ENCODE measurements at places on chromosomes 1 and 21.

GRCh38 chr1:28833381-28833780 is 21.4 kb downstream of the OPRD1 start:
- no peak for DNase-seq

GRCh38 chr1:53122201-53122885 is 20.1 kb downstream of the SLC1A7 start:
- no peak for DNase-seq

GRCh38 chr1:32390904-32391870 is 3.1 kb downstream of the BSDC1 start:
- no peak for DNase-seq

DNA sequence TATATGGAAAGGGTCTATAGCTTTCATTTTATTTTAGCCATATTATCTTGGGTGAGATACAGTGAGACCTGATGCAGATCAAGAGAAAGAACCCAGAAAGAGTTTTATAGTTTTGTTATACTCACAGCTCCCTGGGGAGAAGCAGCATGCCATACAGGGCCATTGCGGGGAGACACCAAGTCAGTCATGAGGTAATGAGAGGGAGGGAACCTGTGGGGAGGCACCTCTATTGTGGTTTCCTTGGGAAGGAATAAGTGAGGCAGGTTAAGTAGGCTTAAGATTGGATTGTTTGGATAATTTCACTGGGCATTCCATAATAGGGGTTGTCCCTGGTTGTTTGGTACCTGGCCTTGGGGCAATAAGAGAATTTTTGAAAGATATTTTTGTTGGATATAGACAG is 19.7 kb downstream of the AXDND1 start:
- DNase-seq = no peak

DNA sequence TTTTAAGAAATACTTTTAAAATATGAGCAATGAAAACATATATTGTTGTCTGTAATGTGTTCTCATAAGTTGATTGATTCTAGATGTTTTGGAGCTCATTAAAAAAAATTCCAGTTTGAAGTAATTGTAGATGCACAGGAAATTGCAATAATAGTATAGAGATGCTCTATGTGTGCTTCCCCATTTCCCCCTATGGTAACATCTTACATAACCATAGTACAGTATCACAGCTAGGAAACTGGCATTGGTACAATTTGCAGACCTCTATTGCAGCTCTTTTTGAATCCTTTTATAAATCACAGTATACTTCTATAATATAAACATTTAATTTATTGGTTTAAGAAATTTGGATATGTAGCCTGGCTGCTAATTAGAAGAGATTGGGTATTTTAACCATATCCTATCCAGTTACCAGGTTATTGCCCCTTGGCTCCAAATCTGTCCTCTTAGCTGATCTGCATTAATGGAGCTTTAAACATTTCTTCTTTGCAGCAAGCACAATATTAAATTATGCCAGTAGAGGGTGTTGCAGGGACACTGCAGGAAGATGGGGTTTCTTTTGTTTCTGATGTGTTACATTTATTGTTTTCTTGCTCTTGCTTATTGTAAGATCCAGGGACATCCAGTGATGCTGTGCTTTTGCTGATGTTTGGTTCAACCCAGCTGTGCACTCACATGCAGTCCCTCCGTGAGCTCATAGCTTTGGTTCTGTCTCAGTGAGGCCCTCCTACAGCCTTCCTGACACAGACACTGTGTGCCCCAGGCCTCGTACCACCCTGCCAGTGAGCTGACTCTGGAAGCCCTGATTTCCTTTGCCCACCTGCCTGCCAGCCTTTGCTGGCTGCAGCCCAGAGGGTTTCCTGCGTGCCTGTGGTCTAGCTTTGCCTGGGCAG is 103.3 kb downstream of the RABGAP1L start:
- no peak for DNase-seq

DNA sequence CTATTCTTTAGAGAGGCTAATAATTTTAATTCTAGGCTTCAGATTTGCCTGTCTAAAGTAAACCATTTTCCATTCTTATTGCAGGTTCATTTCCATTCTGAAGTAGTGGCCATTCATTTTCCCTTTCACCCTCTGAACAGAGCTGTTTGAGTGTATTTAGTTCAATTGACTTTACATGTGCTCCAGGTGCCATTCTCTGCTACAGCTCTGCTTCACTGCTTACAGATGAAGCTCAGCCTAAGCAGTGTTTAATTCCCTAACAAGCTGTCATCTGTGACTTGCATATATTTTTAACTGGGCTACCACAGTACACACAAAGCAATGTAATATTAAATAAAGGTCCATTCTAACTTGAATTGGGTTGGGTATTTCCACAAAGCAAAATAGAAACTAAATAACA is 1031.6 kb downstream of the KCNT2 start:
- DNase-seq = no peak

DNA sequence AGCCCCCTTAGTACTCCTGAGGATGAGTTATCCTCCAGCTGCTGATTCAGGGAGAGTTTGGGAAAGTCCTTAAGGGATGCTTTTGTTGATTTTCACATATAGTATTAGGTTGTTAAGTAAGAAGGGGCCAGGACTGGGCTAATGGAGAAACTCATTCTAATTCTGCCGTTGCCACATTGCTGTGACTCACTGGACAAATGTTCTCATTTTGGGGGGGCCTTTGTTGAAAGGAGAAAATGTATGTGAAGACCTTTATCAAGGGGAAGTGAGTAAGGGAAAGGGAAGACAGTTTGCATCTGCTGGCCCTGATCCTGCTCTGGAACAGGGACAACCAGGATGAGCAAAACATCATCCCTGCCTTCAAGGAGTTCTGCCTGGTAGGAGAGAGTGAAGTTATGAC is 123.2 kb upstream of the FGGY start:
- DNase-seq = peak; percentile 83

GRCh38 chr1:84146411-84147032 is 2.5 kb downstream of the PRKACB start:
- DNase-seq = no peak

- DNase-seq = no peak
Observed at GRCh38 chr21:30102871-30103270, 63.7 kb downstream of the CLDN17 start.

DNA sequence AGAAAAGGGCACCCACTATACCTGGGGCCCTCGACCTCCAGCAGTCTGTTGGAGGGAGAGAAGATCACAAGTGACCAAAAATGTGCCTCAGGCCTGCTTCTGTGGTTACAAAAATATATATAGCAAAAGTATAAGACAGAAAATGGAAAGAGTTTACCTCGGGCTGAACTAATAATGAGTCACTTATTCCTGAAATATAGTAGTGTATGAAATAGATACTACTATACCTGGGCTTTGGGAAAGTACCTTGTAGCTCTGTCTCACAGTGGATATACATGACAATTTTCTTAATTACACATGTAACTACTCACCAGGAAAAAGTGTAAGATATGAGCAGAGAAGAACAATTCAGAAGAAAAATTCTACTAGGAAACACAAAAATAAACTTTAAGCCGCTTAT is 7.3 kb upstream of the APCS start:
- no peak for DNase-seq

- no peak for DNase-seq
Observed at GRCh38 chr1:5597171-5597850, 394.9 kb downstream of the NPHP4 start.

GRCh38 chr21:33881689-33882440 is 33.7 kb downstream of the ATP5PO start:
- no peak for DNase-seq

DNA sequence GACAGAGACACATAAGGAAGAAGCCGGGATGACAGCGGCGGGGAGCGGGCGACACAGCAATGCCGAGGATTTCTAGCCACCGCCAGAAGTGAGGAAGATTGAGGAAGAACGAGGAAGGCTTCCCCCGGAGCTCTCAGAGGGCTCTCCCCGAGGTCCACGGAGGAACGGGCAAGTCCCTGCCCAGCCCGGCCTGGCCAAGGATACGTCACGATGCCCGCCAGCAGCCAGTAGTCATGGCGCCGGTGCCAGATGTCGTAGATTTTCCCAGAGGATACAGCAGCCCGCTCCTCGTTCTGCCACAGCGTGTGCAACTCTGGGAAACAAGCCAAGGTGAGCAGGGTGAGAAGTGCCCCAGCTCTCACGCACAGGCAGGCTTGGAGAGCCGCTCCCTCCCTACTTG is 65.9 kb downstream of the KCNAB2 start:
- no peak for DNase-seq

- DNase-seq = no peak
Observed at GRCh38 chr21:27719226-27719625, 752.3 kb upstream of the ADAMTS5 start.

- peak; percentile 95 for DNase-seq
Observed at GRCh38 chr21:27570306-27570868, 603.5 kb upstream of the ADAMTS5 start.

DNA sequence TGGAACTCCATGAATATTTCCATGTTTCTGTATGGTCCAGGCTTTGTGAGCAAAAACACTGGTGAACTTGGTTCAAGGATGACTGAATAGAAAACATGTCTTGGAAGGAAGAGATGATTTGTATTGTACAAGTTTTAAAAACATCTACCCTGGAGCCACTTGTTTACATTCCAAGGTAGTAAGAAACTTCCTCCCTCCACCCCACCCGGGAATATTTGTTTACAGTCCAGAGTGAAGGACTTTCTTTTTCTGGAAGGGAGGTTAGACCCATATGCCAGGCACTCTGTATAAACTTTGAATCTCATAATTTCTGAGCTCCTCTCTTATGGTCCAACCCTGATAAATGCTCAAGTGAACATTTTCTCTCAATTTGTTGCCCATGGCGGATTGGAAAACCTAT is 323.3 kb upstream of the LYPLAL1 start:
- no peak for DNase-seq

DNA sequence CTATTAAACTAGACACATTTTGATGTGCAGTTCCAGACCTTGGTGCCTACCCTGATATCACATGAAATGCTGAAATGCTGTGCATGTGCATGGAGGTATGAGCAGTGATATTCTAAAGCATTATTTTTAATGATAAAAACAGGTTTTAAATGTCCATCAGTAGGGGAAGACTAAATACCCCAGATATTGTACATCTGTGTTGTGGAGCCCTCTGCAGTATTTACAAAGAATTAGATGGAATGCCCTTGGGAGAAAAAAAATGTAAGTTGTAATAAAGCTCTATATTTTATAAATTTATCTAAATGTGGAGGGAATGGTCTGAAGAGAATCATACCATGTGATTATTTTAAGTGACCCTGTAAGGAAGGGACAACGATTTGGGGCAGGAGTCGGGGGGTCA is 39.1 kb upstream of the IGSF5 start:
- no peak for DNase-seq

- DNase-seq = no peak
Observed at GRCh38 chr1:151729966-151730291, 8.6 kb downstream of the RIIAD1 start.

DNA sequence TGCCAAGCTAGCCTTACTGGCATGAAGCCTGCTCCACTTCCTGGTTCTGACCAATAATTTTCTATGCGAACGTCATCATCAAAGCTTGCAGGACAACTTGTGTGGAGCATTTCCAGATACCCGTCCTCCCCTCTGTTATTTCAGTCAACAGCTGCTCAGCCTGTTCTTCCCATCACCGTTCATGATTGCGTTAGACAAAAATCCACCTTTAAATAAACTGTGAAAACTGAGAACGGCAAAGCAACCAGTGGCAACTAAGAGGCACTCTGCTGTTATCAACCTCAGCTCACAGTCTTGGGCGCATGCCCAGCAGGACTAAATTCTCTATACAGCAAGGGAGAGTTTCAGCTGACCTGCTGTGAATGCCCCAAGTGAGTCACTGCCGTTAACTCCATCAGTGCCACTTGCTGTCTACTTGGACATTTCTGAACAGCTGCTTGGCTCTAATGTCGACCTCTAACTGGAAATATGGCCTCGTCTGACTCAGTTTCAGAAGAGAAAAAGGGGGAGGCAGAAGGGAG is 207.4 kb upstream of the RUNX1 start:
- DNase-seq = peak; percentile 93

GRCh38 chr1:34262023-34262853 is 85.5 kb downstream of the C1orf94 start:
- no peak for DNase-seq

DNA sequence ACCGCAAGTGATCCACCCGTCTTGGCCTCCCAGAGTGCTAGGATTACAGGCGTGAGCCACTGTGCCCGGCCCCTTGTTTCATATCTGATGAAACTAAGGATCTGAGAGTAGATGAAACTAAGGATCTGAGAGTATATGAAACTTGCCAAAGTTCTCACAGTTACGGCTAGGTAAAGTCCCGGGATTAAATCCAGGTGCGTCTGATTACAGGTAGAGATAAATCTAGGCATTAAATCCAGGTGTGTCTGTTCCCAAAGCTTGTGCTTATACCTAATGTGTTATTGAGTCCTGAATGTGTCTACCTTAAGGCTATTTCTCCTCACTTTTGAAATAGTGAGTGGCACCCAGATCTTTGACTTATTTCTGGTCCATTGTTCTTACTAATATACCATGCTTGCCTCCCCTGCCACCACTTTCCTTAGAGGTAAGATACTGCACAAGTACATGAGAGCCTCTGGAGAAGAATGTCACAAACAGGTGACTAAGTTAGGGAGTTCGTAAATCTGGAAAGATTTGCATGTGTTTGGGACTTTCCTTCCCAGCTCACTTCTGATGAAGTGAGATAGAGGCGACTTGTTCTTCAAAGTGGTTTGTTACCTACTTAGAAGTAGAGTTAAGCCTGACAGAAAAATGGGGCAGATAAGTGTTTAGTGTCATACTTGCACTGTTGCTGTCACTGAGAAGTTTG is 66.5 kb downstream of the AK4 start:
- no peak for DNase-seq

GRCh38 chr1:195591917-195592672 is 1016.1 kb downstream of the KCNT2 start:
- peak; percentile 91 for DNase-seq

DNA sequence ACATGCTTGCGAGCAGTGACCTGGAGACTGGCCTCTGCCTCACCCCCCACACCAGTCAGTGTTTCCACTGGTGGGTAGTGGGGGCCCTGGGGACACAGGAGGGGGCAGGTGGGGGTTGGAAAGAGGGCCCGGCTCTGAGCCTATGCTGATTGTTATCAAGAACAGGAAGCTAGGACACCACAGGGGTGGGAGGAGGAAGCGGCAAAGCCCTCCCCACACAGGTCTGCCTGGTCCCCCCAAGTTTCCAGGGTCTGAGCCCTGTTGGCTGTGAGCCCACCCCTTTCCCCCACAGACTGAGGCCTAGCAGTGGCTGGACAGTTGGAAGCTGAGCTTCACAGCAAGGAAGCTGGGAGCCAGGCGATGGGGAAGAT is 1.6 kb upstream of the PTPN7 start:
- no peak for DNase-seq

Measured in fibroblast of skin of left biceps (primary cell).